A549 treated with dexamethasone at 1 μM for 4 hours (cell line): ENCODE measurements at places on chromosomes 4 and X. TPM values are rescaled to one million over a fixed set of nuclear protein-coding genes. Genes with fewer than 3 reads are reported as not detected.

The ARMCX6 gene
- total RNA-seq = 41.4 to 48.0 TPM (median 44.2 TPM) in 5 replicates

The ARR3 gene
- not detected in 5 replicates for total RNA-seq

The WAS gene
- total RNA-seq = 0.30 to 0.42 TPM (median 0.36 TPM) in 4 of 5 replicates, not detected in the other

The UNC5C gene
- total RNA-seq = 0.01 to 0.02 TPM in 2 of 5 replicates, not detected in the others
